ENCODE measurements at places on chromosomes 16 and 17.
A peak's percentile ranks its signal among the peaks of the same experiment; 100 is the strongest.

DNA sequence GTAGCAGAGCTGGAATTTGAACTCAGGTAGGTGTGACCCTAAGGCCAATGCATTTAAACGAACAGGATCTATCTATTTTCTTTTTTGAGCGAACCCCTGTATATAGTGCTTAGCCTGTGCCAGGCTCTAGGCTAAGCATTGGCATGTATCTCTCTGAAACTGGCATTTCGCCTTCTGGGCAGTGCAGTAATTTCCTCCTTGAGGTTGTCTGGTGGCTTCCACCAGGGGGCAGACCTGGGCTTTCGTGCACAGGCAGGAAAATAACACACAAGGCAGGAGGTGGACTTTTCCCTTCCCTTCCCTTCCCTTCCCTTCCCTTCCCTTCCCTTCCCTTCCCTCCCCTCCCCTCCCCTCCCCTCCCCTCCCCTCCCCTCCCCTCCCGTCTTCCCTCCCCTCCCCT, 34.4 kb upstream of the PRKCB start:
- DNase-seq: peak; percentile 43

GRCh38 chr17:50447870-50448595, 20.6 kb downstream of the CHAD start:
- no peak for DNase-seq

DNA sequence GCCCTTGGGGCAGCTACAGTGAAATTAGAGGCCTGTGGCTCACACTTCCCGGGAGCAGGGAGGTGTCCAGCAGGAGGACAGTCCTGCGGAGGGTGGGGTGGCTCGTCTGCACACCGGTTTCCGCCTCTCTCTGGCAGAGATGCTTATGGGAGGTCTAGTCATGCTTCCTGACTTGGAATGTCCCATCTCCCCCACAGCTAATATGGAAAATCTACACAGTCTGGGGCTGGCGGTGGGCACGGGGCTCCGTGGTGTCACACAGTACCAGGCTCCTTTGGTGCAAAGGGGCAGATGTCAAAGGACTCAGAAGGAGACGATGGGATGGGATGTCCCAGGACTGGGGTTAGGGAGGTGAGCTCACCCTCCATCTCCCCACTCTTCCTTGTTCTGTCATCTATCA, 44.1 kb upstream of the DOC2B start:
- DNase-seq: no peak

- DNase-seq: no peak
Measured at GRCh38 chr17:10549096-10549842, at the start of gene MYH2. Gene MYH2 (minus strand): TSS chr17:10549658. CDS start chr17:10547920, 1,738 bp downstream.

- no peak for DNase-seq
Measured at GRCh38 chr16:84839956-84840355, 20.2 kb downstream of the CRISPLD2 start.

DNA sequence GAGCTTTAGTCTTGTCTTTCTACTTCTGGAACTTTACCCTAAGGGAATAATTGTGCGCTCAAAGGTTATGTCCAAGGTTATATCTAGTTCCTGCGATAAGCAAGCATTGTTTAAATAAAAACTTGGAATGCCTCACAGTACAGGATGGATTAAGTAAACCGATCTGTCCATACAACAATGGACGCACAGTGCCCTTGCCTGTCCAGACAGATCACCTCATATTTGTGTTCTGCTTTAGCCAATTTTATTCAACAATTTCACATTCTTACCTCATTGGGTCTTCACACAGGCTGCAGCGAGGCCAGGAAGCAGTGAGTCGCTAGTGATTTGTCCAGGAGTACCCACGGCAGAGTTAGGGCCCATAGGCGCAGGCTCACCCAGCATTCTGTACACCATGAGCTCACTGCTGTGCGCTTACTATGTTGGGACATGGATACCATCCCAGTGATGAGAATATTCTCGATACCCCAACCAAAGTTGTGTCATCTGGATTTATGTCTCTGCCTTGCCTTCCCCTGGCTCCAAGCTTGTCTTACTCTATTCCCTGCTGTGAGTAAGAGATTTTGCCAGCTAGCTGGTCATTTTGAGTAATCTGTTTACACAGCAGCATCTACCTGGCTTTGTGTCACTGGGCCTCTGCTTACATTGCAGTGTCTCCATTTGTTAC, 39.8 kb downstream of the USP43 start:
- peak; percentile 61 for DNase-seq

- no peak for DNase-seq
Measured at GRCh38 chr17:17713839-17714238, 32.6 kb downstream of the RAI1 start.

DNA sequence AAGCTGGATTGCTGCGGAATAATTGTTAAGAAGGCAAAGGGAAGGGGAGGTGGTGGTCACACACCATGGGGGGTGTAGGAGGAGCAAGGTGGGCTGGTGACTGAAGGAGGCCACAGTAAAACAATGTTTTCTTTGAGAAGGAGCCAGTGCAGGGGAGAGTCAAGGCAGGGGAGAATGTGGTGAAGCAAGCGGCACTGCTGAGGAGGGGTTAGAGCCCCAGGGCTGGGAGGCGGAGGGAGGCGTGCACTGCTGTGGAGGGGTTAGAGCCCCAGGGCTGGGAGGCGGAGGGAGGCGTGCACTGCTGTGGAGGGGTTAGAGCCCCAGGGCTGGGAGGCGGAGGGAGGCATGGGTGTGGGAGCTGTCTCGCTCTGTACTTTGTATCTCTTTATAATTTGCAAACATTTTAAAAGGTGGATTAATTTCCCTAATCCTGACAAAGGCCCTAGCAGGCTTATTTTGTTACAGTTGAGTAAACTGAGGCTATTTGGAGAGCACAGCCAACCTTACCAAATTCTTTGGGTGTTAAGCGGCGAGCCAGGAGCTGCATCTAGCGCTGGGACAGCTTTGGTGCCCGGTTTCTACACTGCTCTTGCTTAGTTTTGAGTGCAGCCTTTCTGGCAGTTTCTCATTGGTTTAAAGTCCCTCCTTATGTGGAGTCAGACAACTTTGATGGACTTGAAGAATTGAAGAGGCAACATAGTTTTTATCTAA, 20.9 kb downstream of the RPTOR start:
- no peak for DNase-seq

- no peak for DNase-seq
Measured at GRCh38 chr17:33079201-33079600, 87.6 kb downstream of the SPACA3 start.

DNA sequence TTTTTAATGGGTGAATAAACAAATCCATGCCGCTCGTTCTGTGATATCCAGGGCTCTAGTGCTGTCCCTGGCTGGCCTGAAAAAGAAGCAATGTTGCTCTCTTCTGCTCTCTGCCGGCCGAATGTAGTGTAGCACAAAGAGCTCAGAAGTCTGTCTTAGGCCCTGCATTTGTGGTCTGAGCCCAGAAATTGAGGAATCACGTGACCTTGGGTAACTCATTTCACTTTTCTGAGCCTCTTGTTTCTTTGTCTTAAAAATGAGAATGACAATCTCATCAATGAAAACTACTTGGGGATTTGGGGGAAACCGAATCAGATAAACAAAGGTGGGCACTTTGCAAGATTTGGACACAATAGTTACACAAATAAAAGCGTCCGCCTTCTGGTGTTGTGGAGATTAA, 381.6 kb upstream of the ASIC2 start:
- peak; percentile 47 for DNase-seq

- peak; percentile 83 for DNase-seq
Measured at GRCh38 chr17:81898029-81898866, 3.8 kb upstream of the NPB start.
